ENCODE measurements at places on chromosomes 6 and 20.

DNA sequence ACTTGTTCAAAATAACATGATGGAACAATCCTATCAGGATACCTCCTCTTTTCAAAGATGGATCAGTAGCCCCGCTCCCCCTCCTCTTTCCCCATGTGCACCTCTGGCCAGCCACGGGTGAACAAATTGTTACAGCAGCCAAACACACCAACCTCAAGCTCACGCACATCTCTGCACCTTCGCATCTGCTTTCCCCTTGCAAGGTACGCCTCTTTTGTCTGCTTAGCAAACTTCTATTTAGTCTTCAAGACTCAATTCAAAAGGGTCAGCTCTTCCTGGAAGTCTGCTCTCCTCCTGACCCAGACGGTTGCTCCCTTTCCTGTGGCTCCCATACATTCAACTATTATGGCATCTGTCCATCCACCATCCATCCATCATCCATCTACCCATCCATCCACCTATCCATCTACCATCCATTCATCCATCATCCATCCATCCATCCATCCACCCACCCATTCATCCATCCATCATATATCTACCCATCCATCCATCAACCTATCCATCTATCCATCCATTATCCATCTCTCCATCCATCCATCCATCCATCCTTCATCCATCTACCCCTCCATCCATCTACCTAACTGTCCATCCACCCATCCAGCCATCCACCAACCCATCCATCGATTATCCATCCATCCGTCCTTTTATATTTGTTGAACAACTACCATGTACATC is 36.3 kb upstream of the CDH22 start:
- no peak for DNase-seq

- DNase-seq: no peak
Observed at GRCh38 chr6:122787721-122788120, 1.3 kb upstream of the SMPDL3A start.

DNA sequence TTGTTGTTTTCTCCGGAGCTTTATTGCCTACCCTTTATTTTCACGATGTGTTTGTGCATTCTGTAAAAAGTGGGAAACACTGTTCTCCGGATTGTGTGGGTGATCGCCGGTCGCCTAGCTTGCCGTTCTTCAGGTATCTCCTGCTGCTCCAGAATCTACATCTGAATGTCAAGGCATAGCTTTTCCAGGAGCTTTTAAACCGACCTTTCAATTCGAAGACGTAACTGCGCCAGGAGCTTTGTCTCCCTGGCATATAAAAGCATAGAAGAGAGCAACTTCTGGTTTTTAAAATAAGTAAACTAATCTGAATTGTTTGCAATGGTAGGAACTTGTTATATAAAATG is 96.0 kb downstream of the HFE start:
- no peak for DNase-seq

- DNase-seq: no peak
Observed at GRCh38 chr6:32483968-32484613, 44.4 kb downstream of the HLA-DRA start.

GRCh38 chr20:11124849-11125505 is 451.2 kb upstream of the JAG1 start:
- DNase-seq: no peak

DNA sequence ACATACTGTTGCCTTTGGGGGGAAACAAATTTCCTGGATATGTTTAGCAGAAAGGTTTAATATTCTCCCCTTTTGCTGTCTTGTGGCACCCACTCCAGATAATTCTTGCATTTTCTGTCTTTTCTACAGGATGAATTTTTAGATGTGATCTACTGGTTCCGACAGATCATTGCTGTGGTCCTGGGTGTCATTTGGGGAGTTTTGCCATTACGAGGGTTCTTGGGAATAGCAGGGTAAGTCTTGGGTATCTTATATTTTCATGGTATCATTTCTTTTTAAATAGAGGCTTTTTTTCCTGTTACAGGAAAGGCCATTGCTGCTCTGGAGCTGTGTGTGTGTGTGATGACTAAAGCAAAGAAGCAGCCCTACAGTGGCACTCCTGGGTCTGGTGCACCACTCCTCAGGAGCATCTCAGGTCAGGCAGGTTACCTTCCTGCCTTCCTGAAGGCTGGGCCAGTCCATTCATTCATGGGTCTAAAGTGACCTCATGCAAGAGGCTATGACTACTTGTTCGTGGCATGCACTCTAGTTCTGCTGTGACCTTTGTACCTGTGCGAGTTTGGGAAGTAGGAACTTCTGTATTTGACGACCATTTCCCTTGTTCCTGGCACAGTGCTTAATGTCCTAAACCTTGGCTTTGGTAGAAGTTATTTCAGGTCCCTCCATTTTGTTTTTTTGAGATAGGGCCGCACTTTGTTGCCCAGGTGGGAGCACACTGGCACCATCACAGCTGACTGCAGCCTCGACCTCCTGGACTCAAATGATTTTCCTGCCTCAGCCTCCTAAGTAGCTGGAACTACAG is 2.2 kb downstream of the RAB5IF start:
- no peak for DNase-seq

DNA sequence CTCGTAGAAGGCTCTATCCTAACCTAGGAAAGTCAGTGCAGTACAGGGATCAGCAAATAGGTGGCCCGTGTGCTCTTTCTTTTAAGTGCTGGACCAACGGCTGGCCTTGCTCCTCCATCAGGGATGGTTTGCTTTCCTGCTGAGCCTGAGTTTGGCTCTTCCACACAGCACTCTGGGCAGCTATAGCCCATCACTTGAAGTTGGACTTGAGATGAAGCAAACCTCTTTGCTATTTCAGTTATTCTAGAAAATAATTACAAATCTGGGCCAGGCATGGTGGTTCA is 66.9 kb upstream of the KCNK16 start:
- DNase-seq: no peak

Measured in stimulated activated CD8-positive, alpha-beta memory T cell treated with anti-CD3 and anti-CD28 coated beads, Interleukin-2, amount 100 ng/mL, for 1 hour (primary cell).